ENCODE measurements at places on chromosomes 16 and 17. TPM values are rescaled to one million over a fixed set of nuclear protein-coding genes. Genes with fewer than 3 reads are reported as not detected.
A peak's percentile ranks its signal among the peaks of the same experiment; 100 is the strongest.

HBM gene
- not detected for total RNA-seq

DNA sequence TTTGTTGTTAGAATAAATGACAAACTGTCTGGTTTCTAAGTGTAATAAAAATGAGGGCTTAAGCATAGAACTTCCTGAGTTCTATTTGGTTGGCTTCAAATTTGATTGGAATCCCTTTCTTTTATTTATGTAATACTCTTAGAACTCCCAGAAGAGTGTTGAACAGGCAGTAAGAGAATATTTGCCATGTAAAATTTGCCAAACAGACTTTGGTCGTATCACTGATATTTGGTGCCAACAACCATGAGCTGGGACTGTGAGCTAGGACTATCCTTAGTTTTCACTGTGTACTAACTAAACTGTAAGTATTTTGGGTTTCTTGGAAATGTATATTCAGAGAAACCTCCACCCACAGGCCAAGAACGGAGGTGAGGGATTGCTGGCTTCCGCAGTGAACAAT, 971.2 kb upstream of the SOX9 start:
- DNase-seq: no peak
- no peaks in the 10 kb centered on the region for H3K27me3 ChIP-seq
- H3K4me3 ChIP-seq: no peak overlapping the region
- H3K27ac ChIP-seq: no peak overlapping the region
- no peaks in the 10 kb centered on the region for H3K4me1 ChIP-seq
- no peaks in the 10 kb centered on the region for H3K36me3 ChIP-seq

DNA sequence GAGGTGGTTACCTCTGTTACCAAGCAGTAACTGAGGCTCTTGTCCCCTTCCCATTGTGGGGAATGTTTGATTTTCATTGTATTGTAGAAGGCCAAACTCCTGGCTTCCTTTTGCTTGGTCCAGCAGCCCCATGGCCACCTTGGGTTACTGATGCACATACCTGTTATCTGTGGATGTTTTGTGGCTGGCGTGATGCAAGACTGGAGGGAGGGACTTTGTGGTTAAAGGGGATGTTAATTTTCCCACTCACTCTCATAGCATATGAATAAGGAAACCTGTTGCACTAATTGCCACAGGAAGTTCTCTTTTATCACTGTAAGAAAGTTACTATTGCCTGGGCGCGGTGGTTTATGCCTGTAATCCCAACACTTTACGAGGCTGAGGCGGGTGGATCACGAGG, 168.6 kb upstream of the HS3ST4 start:
- no peak overlapping the region for H3K4me3 ChIP-seq
- no peaks in the 10 kb centered on the region for H3K4me1 ChIP-seq
- no peak overlapping the region for H3K27ac ChIP-seq
- H3K27me3 ChIP-seq: no peaks in the 10 kb centered on the region
- H3K36me3 ChIP-seq: no peaks in the 10 kb centered on the region

DNA sequence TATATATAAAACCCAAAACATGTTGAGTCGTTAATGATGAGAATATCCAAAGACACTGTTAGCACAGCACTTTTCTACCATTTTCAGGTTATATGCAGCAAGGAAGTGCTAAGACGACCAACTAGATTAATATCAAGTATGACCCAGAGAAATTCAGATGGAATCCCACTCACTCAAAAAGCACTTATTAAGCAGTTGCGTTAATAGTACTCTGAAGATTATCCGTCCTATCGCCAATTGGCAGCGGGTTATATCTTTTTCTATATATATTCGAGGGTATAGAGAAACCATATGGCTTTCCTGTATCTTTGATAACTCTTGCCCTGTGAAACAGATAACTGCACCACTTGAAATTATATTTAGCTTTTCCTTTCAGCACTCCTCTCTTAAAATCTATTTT, 1.1 kb downstream of the CRLF3 start:
- peaks cover 6% of the 10 kb centered on the region for H3K4me1 ChIP-seq
- no peaks in the 10 kb centered on the region for H3K36me3 ChIP-seq
- peak overlapping the region; percentile 72 for H3K4me3 ChIP-seq
- no peak overlapping the region for H3K27ac ChIP-seq
- no peak for DNase-seq

CAPNS2 gene
- total RNA-seq: not detected

GNGT2 gene
- total RNA-seq: 3.1 TPM

GRCh38 chr16:11140466-11140865, 115.5 kb downstream of the SOCS1 start:
- H3K27me3 ChIP-seq: no peaks in the 10 kb centered on the region
- H3K4me3 ChIP-seq: no peak overlapping the region
- no peaks in the 10 kb centered on the region for H3K36me3 ChIP-seq
- no peaks in the 10 kb centered on the region for H3K4me1 ChIP-seq

TK1 gene
- total RNA-seq: 11.2 TPM

DNA sequence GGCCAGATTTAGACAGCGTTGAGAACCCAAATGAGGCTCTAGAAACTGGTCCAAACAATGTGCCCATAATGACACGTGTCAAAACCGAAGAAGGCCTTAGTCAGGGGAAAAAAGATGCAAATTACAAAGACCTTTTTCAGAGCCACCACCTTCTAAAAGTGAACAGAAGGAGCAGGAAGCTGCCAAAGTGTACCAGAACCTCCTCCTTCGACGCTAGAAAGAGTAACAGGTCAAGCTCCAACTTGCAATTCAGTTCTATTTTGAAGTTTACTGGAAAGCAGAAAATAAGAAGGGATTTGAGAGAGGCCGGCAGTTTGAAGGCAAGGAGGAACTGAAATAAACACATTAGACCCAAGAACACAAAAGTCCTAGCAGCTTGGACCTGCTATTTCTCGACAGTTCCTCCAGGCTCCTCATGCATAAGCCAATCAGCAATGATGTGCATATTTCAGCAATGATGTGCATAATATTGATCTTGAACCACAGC, 61.8 kb downstream of the XYLT1 start:
- no peaks in the 10 kb centered on the region for H3K36me3 ChIP-seq
- DNase-seq: no peak
- H3K27ac ChIP-seq: no peak overlapping the region
- no peaks in the 10 kb centered on the region for H3K27me3 ChIP-seq
- no peak overlapping the region for H3K4me3 ChIP-seq

DNA sequence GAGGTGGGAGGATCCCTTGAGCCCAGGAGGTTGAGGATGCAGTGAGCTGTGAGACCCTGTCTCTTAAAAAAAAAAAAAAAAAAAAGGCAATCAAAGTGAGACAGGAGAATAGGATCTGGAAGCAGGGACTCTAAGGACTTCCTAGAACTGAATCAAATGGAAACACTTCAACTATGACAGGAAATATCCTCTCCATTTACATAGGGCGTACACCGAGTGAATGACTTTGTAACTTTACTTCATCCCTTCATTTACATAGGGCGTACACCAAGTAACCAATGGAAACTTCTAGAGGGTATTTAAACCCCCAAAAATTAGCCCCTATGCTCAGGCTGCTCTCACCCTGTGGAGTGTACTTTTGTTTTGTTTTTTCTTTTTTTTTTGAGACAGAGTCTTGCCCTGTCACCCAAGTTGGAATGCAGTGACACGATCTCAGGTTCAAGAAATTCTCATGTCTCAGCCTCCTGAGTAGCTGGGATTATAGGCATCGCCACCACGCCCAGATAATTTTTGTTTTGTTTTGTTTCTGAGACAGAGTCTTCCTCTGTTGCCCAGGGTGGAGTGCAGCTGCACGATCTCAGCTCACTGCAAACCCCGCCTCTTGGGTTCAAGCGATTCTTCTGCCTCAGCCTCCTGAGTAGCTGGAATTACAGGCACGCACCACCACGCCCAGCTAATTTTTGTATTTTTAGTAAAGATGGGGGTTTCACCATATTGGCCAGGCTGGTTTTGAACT, 9.6 kb upstream of the PRPSAP1 start:
- no peaks in the 10 kb centered on the region for H3K27me3 ChIP-seq
- no peak for DNase-seq
- H3K36me3 ChIP-seq: no peaks in the 10 kb centered on the region
- no peak overlapping the region for H3K4me3 ChIP-seq
- H3K27ac ChIP-seq: no peak overlapping the region

CD300A gene
- 2.1 TPM for total RNA-seq

ARHGAP44 gene
- 7.5 TPM for total RNA-seq

DNA sequence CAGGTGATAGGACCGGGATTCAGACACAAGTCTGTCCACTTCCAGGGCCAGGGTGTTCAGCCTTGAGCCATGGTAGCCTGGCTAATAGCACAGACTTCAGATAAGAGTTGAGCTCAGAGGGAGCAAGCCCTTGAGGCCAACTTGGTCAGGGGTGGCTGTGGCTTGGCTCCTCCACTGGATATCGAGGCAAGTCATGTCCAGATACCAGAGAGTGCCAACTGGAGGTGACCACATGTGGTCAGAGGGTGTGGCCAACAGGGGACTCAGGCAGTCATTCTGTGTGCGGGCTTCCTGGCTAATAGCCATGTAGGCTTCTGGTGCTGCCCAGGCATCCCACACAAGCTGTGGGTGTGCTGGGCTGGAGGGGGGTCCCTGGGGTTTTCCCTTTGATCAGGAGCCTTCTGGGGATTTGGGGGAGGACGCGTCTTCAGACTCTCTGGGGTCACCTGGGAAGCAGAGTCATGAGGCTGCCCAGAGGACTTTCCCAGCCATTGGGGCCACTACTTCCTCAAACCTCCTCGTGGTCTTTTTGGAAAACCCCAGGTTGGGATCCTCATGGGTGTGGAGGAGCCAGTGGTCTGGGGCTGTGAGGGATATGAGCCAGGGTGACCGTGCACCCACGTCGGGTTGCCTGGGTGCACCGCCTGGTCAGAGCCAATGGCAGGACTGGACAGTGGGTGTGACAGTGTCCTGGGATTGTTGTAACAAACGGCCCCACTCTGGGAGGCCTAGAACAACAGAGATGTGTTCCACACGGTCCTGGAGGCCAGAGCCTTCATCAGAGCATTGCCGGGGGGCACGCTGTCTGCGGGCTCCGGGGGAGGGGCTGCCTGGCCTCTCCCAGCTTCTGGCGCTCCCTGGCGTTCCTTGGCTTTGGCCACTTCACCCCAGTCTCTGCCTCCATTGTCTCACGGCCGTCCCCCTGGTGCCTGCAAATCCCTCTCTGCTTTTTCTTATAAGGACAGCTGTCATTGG, 25.0 kb downstream of the COX4I1 start:
- no peak overlapping the region for H3K4me3 ChIP-seq
- H3K36me3 ChIP-seq: no peaks in the 10 kb centered on the region
- no peak for DNase-seq

Measured in prostate gland (tissue), 2 donors.